Tibial nerve (tissue), 4 donors: ENCODE measurements at places on chromosomes 4 and X. TPM values are rescaled to one million over a fixed set of nuclear protein-coding genes. Genes with fewer than 3 reads are reported as not detected.

DNA sequence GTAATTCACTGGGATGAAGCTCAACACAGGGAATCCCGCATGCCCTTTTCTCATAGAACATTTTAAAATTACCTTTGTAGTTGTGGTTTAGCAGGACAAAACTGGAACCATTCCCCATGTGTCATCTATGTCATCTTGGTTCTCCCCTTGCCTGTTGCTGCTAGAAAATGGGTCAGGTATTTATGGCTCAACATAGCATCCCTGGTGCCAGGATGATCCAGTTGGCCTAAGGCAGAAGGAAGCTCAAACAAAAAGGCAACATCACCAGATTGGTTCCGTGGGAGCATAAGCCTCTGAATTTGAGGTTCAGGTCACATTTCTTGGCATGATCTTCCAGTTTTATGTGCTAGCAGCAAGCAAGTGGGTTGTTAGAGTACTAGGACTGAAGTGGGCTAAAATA is 552.6 kb upstream of the BOD1L1 start:
- no peak overlapping the region for H3K27ac ChIP-seq
- H3K4me1 ChIP-seq: no peaks in the 10 kb centered on the region
- DNase-seq: no peak
- H3K27me3 ChIP-seq: no peaks in the 10 kb centered on the region

DNA sequence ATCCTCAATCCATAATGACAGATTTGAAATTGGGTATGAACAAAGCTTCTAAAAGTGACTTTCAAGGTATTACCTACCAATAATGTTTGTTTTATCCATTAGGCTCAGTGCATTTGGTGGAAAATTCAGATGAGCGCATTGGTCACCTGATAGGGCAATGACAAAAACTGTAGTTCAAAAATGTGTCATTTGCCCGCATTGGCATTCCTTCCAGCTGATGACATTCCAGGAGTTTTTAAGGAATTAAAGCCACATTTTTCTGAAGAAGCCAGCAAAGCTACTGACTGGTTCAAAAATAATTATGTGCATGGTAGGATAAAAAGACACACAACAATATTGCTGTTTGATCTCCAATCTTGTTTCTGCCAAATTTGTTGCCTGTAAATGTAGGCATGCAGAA is 473.4 kb upstream of the CPEB2 start:
- no peaks in the 10 kb centered on the region for H3K4me1 ChIP-seq
- DNase-seq: no peak
- H3K27me3 ChIP-seq: no peaks in the 10 kb centered on the region
- H3K4me3 ChIP-seq: no peak overlapping the region

SPATA18 gene
- 5.7 TPM for total RNA-seq

DNA sequence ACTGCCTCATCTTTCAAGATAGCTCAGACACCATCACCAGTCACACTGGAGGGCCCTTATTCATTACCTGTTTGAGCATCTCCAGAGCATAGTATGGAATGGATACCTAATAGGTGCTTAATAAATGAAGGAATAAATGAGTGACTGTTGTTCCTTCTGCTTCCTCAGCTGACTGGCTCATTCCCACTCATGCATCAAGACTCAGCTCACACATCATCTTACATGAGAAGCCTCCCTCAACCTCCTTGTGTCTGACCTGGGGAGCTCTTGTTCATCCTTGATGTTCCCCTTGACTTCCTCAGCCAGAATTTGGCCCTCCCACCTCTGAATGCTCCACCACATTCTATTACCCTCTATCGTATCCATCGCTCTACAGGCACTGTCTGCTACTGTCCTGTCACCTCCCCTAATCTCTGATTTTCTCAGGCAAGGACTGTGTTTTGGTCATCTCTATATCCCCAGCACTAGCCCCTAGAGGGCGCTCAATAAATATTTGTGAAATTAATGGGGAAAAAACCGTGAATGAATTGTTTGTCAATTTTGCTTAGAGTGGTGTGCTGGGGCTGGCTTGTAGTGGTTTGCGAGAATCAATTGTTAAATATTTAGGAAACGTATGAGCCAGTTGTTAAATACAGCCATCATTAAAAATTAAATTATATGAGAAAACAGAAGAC is 88.3 kb downstream of the NHSL2 start:
- no peak for DNase-seq
- no peaks in the 10 kb centered on the region for H3K27me3 ChIP-seq

DNA sequence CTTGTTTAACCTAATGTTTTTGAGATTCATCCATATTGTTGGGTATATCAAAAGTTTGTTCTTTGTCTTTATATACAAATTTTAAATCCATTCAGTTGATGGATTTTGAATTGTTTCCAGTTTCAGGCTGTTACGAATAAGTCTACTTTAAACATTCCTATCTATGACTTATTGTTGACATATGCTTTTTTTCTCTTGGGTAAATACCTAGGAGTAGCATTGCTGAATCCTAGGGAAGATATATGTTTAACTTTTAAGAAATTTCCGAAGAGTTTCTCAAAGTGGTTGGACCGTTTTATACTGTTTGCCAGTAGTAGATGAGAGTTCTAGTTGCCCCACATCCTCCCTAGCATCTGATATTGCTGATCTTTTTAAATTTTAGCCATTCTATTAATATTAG is 60.9 kb upstream of the IL13RA1 start:
- H3K36me3 ChIP-seq: peaks cover 18% of the 10 kb centered on the region
- no peaks in the 10 kb centered on the region for H3K4me1 ChIP-seq
- no peaks in the 10 kb centered on the region for H3K27me3 ChIP-seq

- no peak for DNase-seq
- no peaks in the 10 kb centered on the region for H3K27me3 ChIP-seq
- no peaks in the 10 kb centered on the region for H3K36me3 ChIP-seq
- no peak overlapping the region for H3K4me3 ChIP-seq
- no peaks in the 10 kb centered on the region for H3K4me1 ChIP-seq
These were observed 111.5 kb upstream of the ATP6AP2 start for GRCh38 chrX:40469316-40469715.

TACR3 gene
- total RNA-seq: not detected

DNA sequence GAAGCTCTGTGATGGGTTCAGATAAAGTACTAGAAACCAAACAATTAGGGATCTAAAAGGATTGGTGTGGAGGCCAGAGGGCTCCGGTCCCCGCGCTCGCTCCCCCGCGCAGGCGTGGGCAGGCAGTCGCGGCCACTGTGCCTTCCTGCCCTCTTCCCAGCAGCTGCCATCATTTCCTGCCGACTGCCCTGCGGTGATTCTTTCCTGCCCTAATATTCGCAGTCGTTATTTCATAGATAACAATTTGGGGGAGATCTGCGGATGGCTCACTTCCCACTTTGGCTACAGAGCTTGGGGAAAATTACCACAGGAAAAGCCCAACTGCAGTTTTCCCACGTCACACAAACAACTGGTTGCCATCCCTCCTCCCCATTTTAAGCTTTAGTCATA is 2.2 kb downstream of the GRIA2 start:
- H3K4me3 ChIP-seq: peak overlapping the region; percentile 28
- H3K27me3 ChIP-seq: no peaks in the 10 kb centered on the region
- no peak for DNase-seq
- H3K27ac ChIP-seq: peak overlapping the region; percentile 72
- H3K36me3 ChIP-seq: no peaks in the 10 kb centered on the region
- peaks cover 17% of the 10 kb centered on the region for H3K4me1 ChIP-seq

- no peak overlapping the region for H3K27ac ChIP-seq
- no peak for DNase-seq
- H3K4me1 ChIP-seq: no peaks in the 10 kb centered on the region
- no peak overlapping the region for H3K4me3 ChIP-seq
- H3K27me3 ChIP-seq: no peaks in the 10 kb centered on the region
These were observed 23.8 kb upstream of the HPSE start for GRCh38 chr4:83358410-83358809.
